ENCODE measurements at places on chromosomes 7 and 10.

- no peak for DNase-seq
Measured at GRCh38 chr10:102175415-102175814, 23.2 kb downstream of the NOLC1 start.

GRCh38 chr10:132689721-132690360, 96.1 kb downstream of the NKX6-2 start:
- no peak for DNase-seq

DNA sequence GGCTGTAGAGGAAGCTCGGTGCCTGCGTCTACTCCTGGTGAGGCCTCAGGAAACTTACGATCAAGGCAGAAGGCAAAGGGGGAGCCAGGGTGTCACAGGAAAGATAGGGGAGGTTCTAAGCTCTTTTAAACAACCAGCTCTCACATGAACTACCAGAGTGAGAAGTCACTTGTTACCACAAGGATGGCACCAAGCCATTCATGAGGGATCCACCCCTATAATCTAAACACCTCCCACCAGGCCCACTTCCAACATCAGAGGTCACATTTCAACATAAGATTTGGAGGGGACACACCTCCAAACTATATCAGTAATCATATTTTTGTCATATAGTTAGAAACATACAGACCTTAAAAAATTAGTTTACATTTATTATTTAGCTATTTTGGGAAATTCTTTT, 9.4 kb downstream of the NOC3L start:
- DNase-seq = no peak

GRCh38 chr7:29254591-29254990, 60.0 kb downstream of the CHN2 start:
- no peak for DNase-seq

GRCh38 chr7:19061331-19061730, 56.1 kb downstream of the TWIST1 start:
- no peak for DNase-seq

DNA sequence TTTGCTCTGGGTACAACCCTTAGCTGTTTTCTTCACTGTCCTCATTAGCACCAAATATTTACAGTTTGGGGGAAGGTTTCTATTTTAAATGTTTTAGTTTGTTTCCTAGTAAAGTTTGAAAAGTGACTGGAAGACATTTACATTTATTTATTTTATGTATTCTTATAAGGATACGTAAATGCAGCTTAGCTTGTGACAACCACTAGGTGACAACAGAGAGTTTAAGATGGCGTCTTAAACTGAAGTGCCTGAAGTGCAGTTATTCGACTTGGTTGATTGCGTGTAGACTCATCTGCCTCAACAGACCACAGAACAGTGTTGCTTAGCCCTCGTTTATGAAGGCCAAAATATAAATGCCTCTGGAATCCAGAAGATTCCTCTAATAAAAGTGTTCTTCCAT, 378.2 kb upstream of the MYO3A start:
- DNase-seq = no peak

DNA sequence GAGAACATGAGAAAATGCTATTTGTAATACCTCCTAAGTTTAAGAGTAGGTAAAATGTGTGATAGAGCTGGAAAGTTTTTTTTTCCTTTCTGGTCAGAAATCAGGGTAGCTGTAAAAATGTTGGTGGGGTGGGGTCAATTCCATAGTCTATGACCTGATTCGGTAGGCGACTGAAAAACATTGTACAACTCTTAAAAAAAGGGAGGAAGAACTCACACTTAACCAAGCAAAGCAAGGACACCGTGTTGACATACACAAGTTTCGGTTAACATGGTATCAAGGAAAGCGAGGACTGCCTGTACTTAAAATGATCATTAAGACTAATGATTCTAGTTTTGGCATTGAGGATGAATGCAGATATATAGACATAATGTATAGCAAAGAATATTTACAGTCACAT, 1.8 kb upstream of the ZEB1 start:
- DNase-seq = no peak

GRCh38 chr10:49080965-49081364, 34.4 kb downstream of the VSTM4 start:
- no peak for DNase-seq

Measured in NCI-H1694 (cell line).